ENCODE measurements at places on chromosomes 1 and 21.

GRCh38 chr1:7493711-7494454 is 277.2 kb upstream of the VAMP3 start:
- no peak for DNase-seq

GRCh38 chr1:8818325-8818775 is 910 bp upstream of the RERE start:
- no peak for DNase-seq

DNA sequence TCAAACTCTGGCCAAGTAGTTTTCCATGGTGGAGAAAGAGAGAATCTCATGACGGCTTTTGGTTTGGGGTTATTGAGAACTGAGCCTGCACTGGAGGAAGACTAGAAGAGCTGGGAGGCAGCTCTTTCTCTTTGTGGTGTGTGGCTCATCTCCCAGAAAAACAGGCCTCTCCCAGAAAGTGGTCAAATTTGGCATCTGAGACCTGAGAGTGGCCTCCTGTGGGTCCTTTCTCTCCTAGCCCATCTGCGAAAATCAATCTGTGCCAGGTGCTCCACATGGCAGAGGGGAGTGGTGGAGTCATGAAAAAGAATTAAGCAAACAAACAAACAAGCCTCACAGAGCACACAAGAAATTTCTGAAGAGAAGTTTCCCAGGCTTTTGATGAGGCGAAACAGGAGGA is 305.0 kb downstream of the ST6GALNAC3 start:
- DNase-seq: no peak

DNA sequence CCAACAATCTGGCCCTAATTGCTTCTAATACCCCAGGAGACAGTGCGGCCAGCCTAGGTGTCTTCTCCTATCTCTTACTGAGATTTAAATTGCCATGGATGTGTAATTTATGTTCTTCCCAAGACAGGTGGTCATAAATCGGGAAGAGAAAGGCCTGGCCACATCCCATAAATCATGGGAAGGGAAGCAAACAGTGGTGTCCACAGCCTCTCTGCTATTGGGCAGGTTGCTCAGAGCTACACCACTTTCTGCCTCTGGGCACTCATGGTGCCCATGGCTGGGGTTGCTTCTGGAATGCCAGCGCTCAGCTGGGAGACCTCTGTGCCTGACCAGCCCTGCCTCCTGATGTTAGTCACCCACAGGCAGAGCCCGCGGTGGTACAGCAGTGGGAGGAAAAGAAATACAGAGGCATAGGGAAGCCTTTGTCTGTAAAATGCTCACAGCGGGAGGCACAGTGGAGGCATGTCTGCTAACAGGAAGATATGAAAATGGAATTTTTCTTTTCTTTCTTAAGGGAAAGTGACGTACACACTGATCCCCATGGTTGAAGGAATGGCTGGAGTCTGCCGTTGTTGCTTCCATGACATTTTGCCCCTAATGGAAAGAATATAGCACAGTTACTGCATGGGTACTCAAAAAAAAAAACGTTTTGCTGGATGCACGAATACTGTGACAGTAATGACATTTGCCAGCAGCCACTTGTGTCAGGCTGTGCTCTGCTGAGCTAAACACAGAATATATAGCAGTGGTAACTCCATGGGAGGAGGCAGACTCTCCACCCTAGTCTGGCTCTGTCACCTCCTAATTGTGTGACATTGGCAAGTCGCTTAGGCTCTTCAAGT is 21.9 kb downstream of the MTARC1 start:
- DNase-seq: peak; percentile 82

GRCh38 chr1:89844860-89845259 is 24.0 kb downstream of the LRRC8D start:
- no peak for DNase-seq

DNA sequence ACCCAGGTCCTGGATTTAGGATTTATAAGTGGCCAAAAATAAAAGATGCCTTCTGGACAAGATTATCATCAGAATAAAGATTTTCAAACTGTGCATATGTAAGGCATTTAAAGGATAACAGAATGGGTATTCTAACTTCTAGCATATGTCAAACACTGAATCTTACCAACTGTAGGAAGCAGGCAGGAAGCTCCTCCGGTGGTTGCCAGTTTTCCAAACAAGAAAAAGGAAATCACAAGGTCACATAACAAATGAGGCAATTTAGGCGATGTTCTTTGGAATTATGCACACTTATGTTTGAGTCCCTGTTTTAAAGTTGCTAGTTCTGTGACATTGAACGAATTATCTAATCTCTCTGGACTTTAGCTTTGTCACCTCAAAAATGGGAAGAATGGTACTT is 48.9 kb downstream of the ATP6V1G3 start:
- no peak for DNase-seq

- DNase-seq: no peak
Measured at GRCh38 chr1:65758128-65758527, 34.6 kb upstream of the PDE4B start.

DNA sequence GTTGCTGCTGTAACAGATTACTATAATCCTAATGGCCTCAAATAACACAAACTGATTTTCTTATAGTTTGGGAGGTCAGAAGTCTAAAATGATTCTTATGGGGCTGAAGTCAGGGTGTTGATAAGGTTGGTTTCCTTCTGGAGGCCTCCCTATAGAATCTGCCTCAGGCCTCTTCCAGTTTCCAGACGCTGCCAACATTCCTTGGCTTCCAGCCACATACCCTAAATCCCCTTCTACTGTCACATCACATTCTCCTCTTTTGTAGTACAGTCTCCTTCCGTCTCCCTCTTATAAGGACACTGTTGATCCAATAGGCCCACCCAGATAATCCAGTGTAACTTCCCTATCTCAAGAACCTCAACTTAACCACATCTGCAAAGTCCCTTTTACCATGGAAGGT is 145.3 kb upstream of the NCAM2 start:
- no peak for DNase-seq

DNA sequence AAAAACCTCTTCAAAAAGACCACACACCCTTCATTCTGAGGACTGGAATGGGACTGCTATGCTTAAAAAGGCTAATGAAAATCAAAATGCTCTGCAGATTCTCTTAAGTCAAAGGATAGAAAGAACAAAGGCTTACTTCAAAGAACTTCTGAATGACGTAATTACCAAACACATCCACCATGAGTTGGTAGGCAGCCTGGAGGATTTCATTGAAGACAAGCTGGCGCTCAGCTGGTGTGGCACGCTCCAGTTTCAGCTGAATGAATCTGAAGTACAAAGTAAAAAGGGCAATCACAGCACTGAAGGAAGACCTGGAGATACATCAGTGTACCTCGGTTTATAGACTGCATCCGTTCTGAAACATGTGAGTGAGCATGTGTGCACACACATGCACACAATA is 43.5 kb upstream of the SDC3 start:
- no peak for DNase-seq

- DNase-seq: no peak
Measured at GRCh38 chr1:44905276-44905675, 62.2 kb upstream of the PTCH2 start.

- DNase-seq: no peak
Measured at GRCh38 chr1:30414086-30414850, 309.1 kb downstream of the MATN1 start.

DNA sequence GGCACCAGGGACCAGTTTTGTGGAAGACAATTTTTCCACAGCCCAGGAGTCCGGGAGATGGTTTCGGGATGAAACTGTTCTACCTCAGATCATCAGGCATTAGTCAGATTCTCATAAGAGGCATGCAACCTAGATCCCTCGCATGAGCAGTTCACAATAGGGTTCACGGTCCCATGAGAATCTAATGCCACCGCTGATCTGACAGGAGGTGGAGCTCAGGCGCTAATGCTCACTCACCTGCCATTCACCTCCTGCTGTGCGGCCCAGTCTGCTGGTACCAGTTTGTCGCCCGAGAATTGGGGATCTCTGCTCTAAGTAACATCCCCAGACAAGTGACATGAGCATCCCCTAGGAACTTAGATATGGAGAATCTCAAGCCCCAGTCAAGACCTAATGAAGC is 180.7 kb downstream of the COQ8A start:
- DNase-seq: no peak

DNA sequence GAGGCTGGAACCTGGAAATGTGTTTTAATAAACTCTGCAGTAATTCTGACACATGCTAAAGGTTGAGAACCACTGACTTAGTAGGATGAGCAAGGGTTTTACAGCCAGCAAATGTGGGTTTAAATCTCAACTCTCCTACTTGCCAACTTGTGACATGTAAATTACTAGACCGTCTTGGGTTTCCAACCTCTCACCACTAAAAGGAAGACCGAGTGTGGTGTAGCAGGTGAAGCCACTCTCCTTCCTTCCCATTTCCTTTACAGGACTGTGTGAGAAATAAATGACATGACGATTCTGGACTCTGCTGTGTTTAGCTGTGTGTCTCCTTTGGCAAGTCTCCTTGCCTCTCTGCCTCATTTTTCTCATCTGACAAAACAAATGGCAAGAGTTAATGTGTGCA is 49.5 kb upstream of the DNAJC6 start:
- no peak for DNase-seq

DNA sequence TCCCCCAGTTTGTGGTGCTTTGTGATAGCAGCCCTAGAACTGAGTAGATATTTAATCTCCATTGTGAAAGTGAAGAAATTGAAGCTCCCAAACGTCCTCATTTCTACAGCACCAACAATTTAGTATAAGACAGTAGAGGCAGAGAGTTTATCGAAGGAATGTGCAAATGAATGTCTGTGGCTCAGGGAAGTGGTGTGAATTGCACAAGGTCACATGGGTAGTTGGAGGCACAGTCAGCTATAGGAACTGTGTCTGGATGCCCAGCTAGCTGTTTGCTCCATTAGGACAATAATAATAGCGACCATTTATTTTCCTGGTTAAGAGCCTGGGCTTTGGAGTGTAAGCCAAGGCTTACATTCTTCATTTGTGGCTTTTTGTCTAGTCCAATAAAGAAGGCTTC is 144.4 kb upstream of the USP24 start:
- DNase-seq: no peak

- no peak for DNase-seq
Measured at GRCh38 chr1:218591966-218592365, 246.8 kb downstream of the TGFB2 start.

- DNase-seq: peak; percentile 71
Measured at GRCh38 chr1:1435106-1435903, at the start of gene VWA1. Gene VWA1, plus strand, starts transcription at chr1:1435690. Its CDS starts 59 bp downstream, at chr1:1435749.

- no peak for DNase-seq
Measured at GRCh38 chr1:164595212-164595611, 36.2 kb downstream of the PBX1 start.

GRCh38 chr1:36253161-36253862 is 29.1 kb downstream of the THRAP3 start:
- DNase-seq: no peak

GRCh38 chr21:24302400-24302799 is 1304.9 kb downstream of the MRPL39 start:
- DNase-seq: no peak

- no peak for DNase-seq
Measured at GRCh38 chr21:29189353-29189752, 58.9 kb downstream of the MAP3K7CL start.

DNA sequence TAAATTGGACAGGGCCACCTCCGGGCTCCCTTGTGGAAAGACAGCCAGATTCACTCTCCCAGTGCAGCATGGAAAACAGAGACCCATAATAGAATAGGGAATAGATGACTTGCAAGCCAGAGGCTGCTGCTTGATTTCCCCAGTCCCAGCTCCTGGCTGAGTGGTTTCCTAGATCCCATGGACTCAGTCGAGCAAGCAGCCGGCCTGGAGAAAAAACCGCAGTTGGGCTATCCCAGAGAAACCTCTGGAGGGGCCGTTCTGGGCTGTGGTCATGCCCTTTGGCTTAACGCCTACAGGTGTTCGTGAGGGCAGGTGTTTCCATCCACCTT is 61.7 kb downstream of the ELK4 start:
- no peak for DNase-seq

DNA sequence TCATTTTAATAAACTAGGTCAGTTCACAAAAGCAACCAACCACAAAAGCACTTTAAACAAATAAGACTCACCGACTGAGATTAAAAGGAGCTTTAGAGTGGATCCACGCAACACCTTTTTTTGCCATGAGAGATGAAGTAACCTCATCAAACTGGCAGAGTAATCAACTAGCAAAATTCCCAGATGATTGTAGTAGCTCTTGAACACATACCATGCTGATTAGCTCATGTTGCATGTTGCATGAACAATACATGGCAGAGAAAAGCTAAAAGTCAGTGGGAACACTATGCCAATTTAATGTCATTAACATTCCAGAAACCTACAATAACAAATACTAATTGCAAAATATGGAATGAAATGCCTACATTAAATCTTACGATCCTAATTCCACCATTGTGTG is 4.1 kb downstream of the WARS2 start:
- DNase-seq: no peak

- DNase-seq: no peak
Measured at GRCh38 chr1:224629965-224630364, 13.8 kb downstream of the CNIH3 start.
